Umbilical cord (tissue), 2 donors: ENCODE measurements at places on chromosomes 11 and 22. TPM values are rescaled to one million over a fixed set of nuclear protein-coding genes. Genes with fewer than 3 reads are reported as not detected.
A peak's percentile ranks its signal among the peaks of the same experiment; 100 is the strongest.

The GPHA2 gene
- total RNA-seq: not detected

DNA sequence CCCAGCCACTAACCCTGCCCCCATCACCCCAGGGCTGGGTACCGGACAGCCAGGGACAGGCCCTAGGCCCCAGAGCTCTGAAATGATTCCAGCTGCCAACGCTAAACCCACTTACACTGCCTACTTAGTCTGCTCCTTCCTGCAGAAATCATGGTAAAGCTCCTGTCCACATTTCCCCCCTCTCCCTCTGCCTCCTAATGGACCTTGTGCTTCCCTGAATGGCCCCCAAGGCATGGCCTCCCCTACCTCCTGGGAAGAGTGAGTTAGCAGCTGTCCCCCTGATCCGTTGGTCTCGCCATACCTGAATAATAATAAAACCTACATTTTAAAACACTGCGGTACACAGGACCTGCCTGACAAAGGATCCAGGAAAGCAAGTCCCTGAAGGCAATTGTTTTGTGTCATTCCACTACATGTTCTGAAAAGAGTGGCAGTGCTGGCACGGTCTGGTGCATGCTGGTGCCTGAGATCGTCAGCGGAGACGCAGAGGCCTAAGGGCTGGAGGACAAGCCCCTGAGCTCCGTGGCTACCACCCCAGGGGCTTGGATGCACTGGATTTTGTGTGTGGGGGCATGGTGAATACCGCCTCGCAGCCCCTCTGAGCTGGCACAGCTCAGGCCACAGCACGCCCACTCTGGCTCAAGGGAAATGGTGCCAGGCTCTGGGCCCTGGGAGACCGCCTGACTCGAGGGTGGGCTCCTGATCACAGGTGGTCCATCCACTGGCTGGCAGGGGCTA, 186.3 kb downstream of the CTTN start:
- no peak for DNase-seq

GRCh38 chr11:111355101-111355500, 24.0 kb downstream of the POU2AF1 start:
- no peak for DNase-seq

- no peak for DNase-seq
These were observed 7.6 kb upstream of the ALKBH3 start for GRCh38 chr11:43872995-43873394.

- no peak for DNase-seq
These were observed 387.3 kb downstream of the AASDHPPT start for GRCh38 chr11:106464728-106465127.

DNA sequence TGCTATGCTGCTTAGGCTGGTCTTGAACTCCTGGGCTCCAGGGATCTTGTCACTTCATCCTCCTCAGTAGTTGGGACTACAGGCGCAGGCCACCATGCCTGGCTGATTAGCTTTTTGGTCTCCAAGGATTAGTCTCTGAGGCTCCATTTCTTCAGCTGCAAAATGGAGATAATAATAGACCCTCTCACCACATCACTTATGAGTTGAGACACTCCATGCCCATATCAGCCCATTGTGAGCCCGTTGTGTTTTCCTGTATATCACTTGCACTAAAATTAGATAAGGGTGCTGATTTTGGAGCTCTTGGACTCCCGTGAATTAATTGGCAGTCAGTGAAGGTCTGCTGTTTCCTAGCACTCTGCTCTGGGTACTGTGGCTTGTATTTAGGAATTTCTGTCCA, 36.0 kb downstream of the DEPDC5 start:
- DNase-seq: no peak

GRCh38 chr11:75198278-75198973, 42.1 kb upstream of the TPBGL start:
- no peak for DNase-seq

- DNase-seq: no peak
These were observed 23.4 kb downstream of the GTPBP1 start for GRCh38 chr22:38728871-38729796.

- DNase-seq: no peak
These were observed 175.8 kb downstream of the CSNK2A3 start for GRCh38 chr11:11177156-11177808.

GRCh38 chr11:40602866-40603552, 856.4 kb downstream of the LRRC4C start:
- no peak for DNase-seq

DNA sequence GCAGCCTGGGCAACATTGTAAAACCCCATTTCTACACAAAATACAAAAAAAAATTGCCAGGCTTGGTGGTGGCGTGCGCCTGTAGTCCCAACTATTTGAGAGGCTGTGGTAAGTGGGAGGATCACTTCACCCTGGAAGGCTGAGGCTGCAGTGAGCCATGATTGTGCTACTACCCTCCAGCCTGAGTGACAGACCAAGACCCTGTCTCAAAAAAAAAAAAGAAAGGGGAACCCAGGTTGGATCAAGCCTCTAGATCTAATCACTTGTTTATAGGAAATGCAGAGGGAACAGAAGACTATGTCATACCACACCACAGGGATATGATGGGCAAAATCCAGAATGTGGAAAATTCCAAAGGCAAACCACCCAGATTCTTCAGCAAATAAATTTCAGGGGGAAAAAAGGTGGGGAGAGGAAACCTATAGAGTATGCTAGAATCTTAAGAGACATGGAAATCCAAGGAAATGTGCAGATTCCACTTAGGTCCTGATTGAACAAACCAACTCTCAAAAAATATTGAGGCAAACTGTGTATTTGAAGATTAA, 16.5 kb upstream of the MALAT1 start:
- no peak for DNase-seq

DNA sequence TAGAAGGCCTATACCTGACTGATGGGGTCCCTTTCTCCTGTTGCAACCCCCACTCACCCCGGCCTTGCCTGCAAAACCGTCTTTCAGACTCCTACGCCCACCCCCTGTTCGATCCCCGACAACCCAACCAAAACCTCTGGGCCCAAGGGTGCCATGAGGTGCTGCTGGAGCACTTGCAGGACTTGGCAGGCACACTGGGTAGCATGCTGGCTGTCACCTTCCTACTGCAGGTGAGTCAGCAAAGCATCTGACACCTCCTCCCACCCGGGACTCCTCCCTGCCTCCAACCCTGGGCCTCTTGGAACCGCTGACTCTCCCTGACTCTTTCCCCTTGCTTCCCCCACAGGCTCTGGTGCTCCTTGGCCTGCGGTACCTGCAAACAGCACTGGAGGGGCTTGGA, 1.2 kb downstream of the ROM1 start:
- no peak for DNase-seq

DNA sequence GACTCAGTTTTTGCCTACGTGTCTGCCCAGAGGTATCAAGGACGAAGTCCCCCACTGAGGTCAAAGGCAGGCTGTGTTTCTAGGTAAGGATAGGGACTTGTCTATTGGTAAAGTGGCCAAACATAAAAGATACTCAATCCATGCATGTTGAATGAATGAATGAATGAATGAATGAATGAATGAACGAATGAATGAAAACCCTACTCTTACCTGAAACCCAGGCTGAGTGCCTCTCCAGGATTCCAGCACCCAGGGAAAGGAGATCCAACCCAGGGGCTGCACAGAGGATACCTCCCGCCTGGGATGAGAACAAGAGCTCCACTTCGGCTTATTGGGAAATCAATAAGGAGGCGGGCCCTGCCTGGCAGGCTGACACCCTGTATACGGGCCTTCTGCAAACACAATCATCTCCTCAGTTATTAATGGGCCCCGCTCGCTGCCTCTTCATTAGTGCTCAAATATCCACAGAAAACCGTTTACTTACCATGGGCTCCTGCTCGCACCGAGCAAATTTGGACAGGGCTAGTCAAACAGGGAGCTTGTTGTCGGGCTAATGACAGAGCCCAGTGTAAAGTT, 177.4 kb downstream of the BUD13 start:
- DNase-seq: no peak

DNA sequence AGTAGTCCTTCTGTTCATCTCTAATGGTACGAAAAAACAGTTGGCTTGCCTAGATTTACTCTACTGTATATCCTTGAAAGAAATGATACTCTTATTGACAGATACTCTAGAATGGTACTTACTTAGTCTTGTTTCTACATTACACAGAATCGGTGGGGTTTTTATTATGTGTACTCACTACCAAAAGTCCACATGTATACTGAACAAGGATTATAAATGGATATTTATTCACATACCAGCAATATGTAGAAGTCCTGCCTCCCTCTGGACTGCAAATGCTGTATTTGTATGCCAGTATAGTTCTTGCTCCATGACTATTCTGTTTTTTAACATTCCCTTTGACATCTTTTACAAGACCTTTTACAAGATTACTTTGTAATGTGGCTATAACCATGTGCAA, 13.9 kb downstream of the PCF11 start:
- no peak for DNase-seq

DNA sequence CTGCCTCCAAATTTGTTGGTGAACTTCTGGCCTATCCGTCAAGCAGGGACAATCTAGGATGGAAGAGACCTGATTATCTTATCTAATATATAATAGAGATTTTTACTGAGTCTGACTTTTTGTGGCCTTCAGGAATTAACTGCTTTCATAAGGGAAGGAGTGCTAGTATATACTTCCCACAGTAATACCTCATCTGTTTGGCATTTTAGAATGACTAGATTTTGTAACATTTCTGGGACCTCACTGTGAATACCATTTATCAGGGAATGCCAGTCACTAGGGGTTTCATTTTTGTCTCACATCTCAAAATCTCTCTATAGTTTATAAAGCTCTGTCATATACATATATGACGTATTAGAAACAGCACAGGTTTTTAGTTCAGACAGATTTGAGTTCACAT, 114.3 kb downstream of the INSC start:
- DNase-seq: no peak

The MN1 gene
- 9.9 TPM for total RNA-seq

- no peak for DNase-seq
These were observed 392.3 kb downstream of the MN1 start for GRCh38 chr22:27409299-27409698.

The CTSW gene
- total RNA-seq: not detected

The MGAT3 gene
- 2.2 TPM for total RNA-seq

DNA sequence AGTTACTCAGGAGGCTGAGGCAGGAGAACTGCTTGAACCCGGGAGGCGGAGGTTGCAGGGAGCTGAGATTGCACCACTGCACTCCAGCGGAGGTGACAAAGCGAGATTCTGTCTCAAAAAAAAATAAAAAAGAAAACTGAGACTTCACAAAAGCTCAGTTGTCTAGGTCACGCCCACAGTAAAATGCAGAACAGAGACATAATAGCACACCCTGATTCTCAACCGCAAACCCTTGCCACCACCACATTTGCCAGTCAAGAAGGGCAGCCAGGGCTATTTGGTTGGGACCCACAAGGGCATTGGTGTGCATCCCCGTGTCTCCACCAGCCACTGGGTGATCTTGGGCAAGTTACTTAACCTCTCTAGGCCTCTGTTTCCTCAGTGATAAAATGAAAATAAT, 25.4 kb downstream of the CREB3L1 start:
- DNase-seq: no peak

DNA sequence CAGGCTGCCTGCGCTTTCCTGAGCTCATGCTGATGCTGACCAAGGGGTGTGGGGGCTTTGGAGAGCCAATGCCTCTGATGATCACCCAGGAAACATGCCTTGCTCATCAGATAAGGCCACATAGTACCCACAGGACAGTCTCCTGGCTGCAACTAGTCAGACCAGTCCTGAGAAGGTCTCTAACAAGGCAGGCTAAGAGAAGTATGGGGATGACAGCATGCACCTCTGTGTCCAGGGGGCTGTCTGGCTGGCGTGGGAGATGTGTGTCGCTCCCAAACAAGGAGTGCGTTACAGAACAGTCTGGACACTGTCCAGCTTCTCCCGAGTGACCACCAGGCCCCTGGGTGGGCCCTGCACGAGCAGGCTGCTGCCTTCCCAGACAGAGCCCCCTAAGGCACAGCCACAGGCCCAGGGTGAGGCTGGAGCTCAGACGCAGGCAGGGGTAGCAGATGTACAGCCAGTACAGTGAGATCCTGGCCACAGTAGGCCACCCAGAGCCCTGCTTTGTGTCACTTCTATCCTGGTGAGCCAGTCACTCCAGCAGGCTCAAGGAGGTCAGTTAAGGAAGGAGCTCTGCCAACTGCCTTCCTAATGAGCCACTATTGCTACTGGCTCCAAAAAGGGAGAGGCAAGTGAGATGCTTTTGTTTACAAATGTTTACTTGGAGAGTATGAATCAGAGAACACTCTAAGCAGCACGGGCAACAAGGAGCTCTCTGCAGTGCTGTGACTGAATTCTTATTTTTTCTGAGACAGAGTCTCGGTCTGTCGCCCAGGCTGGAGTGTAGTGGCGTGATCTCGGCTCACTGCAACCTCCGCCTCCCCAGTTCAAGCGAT, 66.0 kb upstream of the CLTCL1 start:
- DNase-seq: no peak

- peak; percentile 97 for DNase-seq
These were observed 26.8 kb upstream of the JAM3 start for GRCh38 chr11:134041791-134042696.

The RCOR2 gene
- 3.4 TPM for total RNA-seq

GRCh38 chr22:29143941-29144785, 61.5 kb upstream of the EMID1 start:
- DNase-seq: no peak

DNA sequence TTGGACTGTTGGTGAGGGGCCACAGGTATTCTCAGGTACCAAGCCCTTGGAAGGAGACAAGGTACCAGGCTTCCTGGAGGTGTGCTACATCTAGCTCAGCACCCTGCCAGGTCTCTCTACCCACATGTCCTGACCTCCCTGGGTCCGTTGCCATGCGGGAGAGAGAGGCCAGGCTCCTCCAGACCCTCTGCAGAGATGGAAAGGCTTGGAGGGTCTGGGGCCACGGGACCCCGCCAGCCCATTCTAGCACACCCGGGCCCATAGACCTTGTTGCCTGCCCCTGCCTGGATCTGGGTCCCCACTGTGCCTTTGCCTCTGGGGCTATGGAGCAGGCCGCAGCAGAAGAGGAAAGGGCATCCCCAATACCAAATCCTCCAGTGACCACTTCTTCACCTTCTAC, 2.2 kb upstream of the APOC3 start:
- no peak for DNase-seq

The AGBL2 gene
- 1.2 TPM for total RNA-seq
